ENCODE measurements at places on chromosomes 2 and 18.

GRCh38 chr2:27901234-27901633 lies 10.7 kb downstream of the BABAM2 start:
- DNase-seq, result no peak

DNA sequence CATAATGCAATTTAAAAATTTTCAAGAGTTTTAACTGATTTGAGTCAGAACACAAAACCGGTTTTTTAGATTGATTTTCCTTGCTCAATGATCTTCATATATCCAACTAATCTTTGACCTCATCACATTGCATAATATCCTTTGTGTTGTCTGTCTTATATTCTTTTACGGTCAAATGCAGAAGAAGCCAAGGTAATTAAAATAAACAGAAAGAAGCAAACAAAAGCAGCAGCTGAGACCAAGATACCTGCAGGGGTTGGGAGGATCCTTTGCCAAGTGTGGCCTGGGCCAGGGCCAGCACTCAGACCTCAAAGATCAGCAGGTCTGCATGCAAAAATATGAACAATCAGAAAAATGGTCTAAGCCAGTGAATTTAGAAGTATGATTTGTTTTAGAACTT lies 428.9 kb upstream of the NETO1 start:
- DNase-seq, result no peak

GRCh38 chr18:61360404-61361383 lies 27.5 kb downstream of the CDH20 start:
- DNase-seq, result peak; percentile 25

GRCh38 chr2:196640031-196640548 lies 575 bp downstream of the CCDC150 start:
- no peak for DNase-seq

- no peak for DNase-seq
Observed at GRCh38 chr2:147405651-147406050, 439.2 kb upstream of the ACVR2A start.

DNA sequence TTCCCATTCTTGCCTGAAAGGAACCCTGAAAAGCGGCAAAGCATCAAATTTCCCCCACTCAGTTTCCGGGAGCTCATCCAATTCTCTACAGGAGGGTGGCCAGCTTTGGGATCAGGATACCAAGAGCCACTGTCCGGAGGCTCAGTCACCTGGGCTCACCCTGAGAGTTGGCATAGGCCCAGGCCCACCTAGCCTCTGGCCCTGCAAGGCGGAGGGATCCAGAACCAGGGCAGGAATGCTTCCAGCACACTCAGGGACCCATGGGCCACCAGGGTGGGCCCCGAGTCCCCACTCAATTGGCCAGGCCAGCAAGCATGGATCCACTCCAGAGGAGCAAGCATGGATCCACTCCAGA lies 432.9 kb upstream of the MYT1L start:
- DNase-seq, result no peak

DNA sequence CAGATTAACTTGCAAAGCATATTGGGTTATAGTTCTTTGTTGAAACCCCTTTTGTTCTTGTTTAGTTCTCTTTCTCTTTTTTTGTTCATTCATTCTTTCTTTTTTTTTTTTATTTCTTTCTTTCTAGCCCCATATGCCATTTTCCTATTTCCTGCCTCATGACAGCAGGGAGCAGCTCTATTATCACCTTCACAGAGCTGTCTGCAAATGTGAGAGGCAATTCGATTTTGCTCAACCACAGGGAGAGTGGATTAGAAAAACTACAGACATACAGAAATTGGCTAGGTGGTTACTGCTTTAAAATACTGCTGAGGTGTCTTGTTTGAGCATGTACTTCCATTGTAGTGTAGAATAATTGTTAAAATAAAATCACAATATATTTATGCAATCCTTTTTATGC lies 44.2 kb upstream of the TBR1 start:
- DNase-seq, result no peak

- DNase-seq, result no peak
Observed at GRCh38 chr2:226893216-226893615, 57.4 kb downstream of the RHBDD1 start.

GRCh38 chr2:62196278-62196901 lies 475 bp downstream of the B3GNT2 start:
- DNase-seq, result peak; percentile 32

DNA sequence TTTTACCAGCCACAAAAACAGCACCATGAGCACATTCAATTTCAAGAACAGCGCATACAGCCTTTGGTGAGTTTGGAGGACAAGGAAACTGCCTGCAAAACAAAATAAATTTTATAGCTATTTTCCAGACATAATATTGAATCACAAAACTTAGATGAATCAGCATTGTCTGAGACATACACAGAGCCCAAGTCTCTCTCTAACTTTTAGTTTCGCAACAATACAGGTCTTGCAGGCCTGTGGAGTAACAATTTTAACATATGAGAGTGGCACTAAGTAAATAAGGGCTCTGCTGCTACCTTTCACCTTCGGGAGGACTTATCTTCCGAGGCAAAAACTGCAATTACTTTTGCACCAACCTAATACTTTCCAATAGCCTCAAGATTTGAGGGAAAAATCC lies 56.1 kb upstream of the PEX13 start:
- no peak for DNase-seq

DNA sequence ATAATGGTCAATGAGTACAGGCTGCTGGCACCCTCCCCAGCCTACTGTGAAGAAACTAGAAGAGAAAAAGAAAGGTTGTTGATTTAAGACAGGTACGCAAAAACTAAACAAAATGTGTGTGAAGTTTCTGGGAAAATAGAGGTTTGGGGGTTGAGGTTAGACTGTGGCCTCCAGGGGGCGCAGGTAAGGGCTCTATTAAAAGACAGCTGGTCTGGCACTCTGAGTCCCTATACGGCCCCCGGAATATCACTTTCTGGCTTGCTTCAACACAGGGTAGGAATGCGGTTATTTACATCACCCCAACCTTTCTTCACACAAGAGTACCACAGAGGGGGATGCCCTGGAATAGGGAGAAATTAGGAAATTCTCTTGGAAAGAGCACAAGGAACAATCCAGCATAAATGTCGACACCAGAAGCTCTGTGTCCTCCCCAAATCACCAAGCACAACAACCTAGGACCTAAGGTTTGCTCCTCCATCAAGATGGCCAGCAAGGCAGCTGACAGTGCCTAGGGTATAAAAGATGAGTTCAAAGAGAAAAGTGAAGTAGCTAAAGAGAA lies 480.8 kb upstream of the KLHL29 start:
- peak; percentile 29 for DNase-seq

GRCh38 chr2:101277111-101277510 lies 24.4 kb downstream of the CNOT11 start:
- no peak for DNase-seq

- DNase-seq, result no peak
Observed at GRCh38 chr18:48802543-48803290, 148.0 kb downstream of the SMAD7 start.

DNA sequence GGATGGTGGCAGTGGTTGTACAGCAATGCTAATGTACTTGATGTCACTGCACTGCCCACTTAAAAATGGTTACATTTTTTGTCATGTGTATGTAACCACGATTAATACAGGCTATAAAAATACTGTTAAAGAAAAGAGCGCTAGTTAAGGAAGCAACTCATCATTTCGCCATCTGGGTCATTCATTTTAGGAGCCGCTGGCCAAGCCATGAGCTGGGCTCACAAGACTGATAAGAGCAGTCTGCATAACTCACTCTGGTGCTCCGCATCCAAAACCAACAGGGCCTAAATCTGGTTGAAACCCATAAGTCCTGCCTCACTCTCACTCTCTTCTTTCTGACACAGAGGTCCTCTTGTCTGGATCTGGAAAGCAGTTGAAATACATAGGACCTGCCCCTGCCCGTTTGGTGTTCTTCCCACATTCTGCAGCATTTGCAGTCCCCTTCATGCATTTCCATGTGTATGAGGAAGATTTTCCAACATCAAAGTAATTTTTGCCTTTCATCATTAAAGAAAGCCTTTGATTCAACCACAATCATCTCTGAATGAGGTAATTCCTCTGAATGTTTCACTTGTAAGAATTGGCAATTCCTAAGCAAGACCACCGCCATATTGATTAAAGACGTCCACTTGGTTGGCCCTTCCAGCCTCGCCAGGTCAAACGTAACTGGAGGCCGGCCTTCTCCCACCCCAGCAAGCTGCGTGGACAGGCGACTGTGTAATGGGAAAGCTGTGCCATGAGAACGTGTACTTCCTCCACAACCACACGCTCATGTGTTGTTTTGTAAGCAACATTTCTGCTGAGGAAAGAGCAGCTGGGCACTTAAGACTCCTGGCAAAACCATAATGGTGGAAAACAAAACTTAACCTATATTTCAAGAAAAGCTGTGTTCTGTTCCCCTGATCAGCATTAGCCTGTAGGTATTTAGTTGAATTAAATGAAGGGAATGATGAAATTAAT lies 112.2 kb downstream of the VAPA start:
- DNase-seq, result no peak

DNA sequence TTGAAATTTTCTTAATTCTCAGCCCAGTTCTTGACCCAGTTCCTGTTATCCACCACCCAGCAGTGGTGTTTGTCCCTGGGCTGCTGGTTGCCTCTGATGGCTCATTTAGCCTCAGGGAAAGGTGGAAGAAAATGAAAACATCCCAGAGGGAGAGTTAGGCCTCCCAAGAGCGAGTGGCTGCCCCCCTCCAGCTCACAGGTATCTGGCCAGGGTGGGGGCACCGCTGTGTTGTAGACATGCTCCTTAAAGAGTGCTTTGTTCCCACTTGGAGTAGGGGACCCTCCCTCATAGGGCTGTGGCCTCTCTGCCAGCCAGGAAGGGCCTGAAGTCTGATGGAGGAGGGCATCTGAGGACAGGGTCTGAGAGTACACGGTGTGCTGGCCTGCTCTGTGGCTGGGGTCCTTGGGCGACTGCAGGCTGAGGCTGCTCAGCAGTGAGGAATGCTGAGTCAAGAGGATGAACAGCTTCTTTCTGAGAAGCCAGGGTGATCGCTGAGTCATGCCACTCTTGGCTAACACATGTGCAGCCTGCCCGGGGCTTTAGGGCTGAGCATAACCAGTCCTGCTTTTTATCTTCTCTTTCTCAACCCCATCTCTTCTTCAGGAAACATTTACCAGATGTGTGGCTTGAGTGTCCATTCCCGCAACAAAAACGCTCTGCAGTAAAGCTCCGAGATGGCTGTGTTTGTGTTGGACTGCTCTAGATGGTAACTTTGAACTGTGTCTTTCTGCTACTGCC lies 72.3 kb downstream of the IL1R2 start:
- DNase-seq, result peak; percentile 75

GRCh38 chr18:78583739-78584458 lies 395.7 kb upstream of the SALL3 start:
- DNase-seq, result no peak

GRCh38 chr2:157443795-157444640 lies at the start of gene CYTIP:
CYTIP (minus strand) TSS chr2:157444089; CDS start chr2:157444020, 69 bp downstream.
- DNase-seq, result peak; percentile 90

- DNase-seq, result peak; percentile 20
Observed at GRCh38 chr2:854460-854859, 96.2 kb upstream of the SNTG2 start.

- peak; percentile 34 for DNase-seq
Observed at GRCh38 chr2:25794544-25795276, 83.6 kb downstream of the ASXL2 start.

Data from KBM-7 (cell line).